ENCODE measurements at places on chromosomes 12 and 14. TPM values are rescaled to one million over a fixed set of nuclear protein-coding genes. Genes with fewer than 3 reads are reported as not detected.

SPTB gene
- total RNA-seq, result 0.07 TPM

PRB2 gene
- not detected for total RNA-seq

ARID4A gene
- 22.1 TPM for total RNA-seq

ETFBKMT gene
- total RNA-seq, result 0.99 TPM

OTX2 gene
- not detected for total RNA-seq

RNF41 gene
- total RNA-seq, result 27.4 TPM

EXD2 gene
- 9.4 TPM for total RNA-seq

NABP2 gene
- 58.7 TPM for total RNA-seq

SLC6A13 gene
- not detected for total RNA-seq

DNA sequence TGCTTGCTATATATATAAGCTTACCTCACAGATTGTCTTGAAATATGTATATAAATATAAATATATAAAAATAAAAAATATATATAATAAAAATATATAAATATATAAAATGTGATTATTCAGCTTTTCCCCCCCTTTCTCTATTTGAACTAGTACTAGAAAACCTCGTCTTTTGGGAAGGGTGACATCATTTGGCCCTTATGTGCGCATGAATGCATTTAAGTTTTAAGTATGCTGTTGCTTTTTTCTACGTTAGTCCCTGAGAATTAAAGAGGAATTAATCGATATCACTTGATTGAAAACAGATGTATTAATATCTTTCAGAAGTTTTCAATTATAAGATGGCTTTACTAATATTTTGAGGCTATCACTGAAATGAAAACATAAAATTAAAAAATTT is 69.9 kb downstream of the RAD51B start:
- H3K4me3 ChIP-seq, result no peak overlapping the region
- H3K36me3 ChIP-seq, result peaks cover 2% of the 10 kb centered on the region
- no peaks in the 10 kb centered on the region for H3K27me3 ChIP-seq
- DNase-seq, result no peak
- peaks cover 3% of the 10 kb centered on the region for H3K4me1 ChIP-seq

DNA sequence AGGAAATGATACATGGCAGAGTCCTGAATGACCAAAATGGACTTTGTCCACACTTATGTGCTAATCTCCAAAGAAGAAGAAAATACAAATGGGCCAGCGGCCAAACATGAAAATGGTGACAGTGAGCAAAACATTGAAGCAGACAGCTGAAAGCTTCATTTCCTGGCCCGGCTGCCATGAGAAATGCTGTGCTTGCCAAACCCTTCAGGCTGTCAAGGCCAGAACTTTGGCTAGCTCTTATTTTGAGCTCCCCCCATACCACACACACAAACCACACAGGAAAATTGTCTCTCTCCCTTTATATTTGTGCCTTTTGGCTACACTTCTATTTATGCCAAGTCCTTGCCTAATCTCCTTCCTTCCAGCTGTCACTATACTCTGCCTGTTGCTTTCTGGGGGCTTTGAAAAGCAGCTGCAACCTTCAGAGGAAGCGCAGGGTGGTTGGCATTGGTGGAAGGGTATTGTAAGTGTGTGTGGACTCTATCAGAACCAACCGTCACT is 323.8 kb downstream of the RAD51B start:
- DNase-seq, result no peak
- H3K4me3 ChIP-seq, result no peak overlapping the region
- no peak overlapping the region for H3K27ac ChIP-seq
- no peaks in the 10 kb centered on the region for H3K27me3 ChIP-seq

GRCh38 chr12:50506753-50507473 is 2.1 kb downstream of the DIP2B start:
- no peak for DNase-seq
- H3K27me3 ChIP-seq, result no peaks in the 10 kb centered on the region
- H3K4me3 ChIP-seq, result peak overlapping the region; percentile 95

GRCh38 chr14:74697011-74697410 is 15.9 kb downstream of the AREL1 start:
- no peak for DNase-seq
- no peaks in the 10 kb centered on the region for H3K27me3 ChIP-seq
- no peak overlapping the region for H3K4me3 ChIP-seq

- H3K36me3 ChIP-seq, result no peaks in the 10 kb centered on the region
- H3K4me1 ChIP-seq, result no peaks in the 10 kb centered on the region
- H3K27me3 ChIP-seq, result peaks cover 1% of the 10 kb centered on the region
- no peak overlapping the region for H3K27ac ChIP-seq
Measured at GRCh38 chr12:15732341-15733061, 56.7 kb downstream of the EPS8 start.

- H3K27ac ChIP-seq, result peak overlapping the region; percentile 85
- peaks cover 66% of the 10 kb centered on the region for H3K36me3 ChIP-seq
- H3K4me3 ChIP-seq, result peak overlapping the region; percentile 28
- H3K4me1 ChIP-seq, result peaks cover 36% of the 10 kb centered on the region
- peak; percentile 67 for DNase-seq
- H3K27me3 ChIP-seq, result no peaks in the 10 kb centered on the region
Measured at GRCh38 chr12:3727877-3728632, 24.9 kb downstream of the CRACR2A start.
